ENCODE measurements at places on chromosomes 1 and 21.
A peak's percentile ranks its signal among the peaks of the same experiment; 100 is the strongest.

DNA sequence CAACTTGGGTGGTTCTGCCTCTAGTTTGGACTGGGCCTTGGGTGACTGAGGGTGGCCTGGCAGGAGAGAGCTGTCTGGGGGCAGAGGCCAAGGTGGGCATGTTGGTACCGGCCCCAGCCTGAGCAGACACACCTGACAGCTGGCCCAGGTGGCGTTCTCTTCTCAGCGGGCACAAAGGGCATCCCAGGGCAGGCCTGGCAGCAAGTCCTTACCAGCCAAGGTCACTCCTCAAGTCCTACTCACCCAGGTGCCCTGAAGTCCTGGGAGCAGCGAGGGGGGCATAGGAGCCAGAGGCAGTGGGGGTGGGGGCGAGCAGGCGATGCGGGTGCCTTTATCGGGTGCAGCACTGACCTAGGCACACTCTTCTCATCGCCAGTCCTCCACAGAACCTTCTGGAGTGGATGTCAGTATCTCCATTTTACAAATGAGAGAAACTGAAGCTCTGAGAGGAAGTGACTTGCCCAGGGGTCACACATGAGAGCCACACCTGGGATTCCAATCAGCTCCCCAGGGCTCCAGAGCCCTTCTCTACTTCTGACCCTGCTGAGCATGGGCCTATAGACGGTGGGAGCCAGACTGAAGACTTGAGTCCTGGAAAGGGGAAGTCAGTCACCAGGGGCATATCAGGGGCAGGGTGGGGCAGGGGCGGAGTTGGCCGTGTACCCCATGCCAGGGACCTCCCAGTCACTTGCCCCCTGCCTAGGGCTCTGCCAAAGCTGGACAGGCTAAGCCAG is 587 bp upstream of the SLC25A34 start:
- DNase-seq: no peak

DNA sequence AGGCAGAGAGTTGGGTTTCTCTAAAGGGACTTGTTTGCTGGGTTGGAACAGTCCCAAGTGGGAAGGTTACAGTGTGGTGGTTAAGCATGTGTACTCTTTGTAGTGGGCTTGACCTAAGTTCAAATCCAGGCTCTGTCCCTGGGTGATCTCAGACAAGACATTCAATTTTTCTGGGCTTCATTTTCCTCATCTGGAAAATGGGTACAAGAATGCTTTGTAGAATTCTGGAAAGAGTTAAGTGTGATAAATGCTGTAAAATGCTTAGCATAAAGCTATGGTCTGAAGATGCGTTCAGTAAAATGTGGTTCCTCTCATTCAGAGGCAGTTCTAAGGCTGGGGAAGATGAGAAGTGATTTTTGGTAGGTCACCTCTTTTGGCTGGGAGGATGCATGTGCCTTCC is 805 bp downstream of the GRHL3 start:
- no peak for DNase-seq

GRCh38 chr1:187938092-187938491 is 1109.3 kb downstream of the PLA2G4A start:
- no peak for DNase-seq

GRCh38 chr1:217029281-217030157 is 306.3 kb upstream of the ESRRG start:
- DNase-seq: no peak

DNA sequence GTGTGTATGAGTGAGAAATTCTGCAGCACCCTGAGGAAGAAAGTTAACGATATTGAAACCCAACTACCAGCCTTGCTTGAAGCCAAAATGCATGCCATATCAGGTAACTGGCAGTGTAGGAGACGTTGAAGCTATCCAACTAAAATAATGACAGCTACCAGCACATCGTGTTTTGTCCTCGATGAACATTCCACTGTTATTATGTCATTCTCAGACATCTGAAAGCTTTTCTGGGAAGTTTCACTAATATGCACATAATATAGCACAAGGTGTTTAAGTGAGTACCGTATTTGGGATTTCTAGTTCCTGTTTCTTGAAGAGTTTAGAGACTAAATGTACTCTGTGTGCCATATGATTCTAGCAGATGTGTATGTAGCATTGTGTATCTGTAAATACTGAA is 173.5 kb downstream of the DISC1 start:
- DNase-seq: no peak

DNA sequence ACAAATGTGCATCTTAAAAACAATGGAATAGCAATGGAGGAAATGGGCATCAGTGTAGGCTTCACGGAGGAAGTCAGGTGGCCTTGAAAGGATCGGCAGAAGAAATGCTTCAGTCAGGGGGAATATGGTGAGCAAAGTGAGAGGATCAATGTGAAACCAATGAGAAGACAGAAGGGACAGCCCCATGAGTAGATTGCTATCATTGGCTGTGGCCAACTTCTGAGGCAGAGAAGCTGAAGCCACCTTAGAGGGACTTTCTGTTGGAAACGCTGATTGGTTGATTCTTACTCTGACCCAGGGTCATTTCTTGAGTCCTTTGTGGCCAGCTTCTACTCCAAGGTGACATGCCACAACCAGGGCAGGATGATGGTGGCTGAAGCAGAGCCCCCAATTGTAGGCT is 130.7 kb upstream of the ZNF648 start:
- DNase-seq: no peak

GRCh38 chr1:242146652-242147051 is 147.8 kb upstream of the MAP1LC3C start:
- DNase-seq: no peak

DNA sequence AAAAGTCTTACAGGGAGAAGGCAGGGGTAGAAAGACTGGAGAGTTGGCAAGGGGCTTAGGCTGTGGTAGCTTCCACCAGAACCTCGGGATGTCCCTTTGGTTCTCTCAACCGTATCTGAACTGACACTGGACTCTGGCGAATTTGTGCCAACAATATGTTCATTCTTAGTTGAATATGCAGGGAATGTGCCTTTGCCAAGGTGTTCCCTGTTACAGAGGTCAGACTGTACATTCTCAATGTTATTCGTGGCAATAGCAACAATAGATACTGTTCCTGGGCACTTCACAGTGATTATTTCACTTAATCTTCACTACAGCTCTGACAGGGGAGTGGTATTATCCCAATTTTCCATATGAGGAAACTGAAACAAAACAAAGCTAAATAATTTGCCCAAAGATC is 51.5 kb upstream of the RAB3GAP2 start:
- DNase-seq: no peak

DNA sequence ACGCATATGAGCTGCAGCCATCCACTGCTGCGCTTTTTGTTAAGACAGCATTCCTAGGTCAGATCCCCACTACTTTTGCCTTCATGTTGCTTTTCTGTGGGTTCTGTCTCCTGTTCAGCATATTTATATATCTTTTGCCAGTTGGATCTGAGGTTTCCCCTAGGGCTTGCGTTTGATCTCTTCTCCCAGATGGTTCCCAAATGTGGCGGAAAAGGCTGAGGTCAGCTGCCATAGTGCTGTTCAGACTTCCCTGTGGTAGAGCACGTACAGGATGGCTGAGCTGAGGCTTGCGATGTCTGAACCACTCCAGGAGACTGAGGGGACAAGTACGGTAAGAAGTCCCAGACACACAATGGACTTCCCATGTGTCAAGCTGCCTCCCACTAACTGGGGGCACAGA is 39.8 kb downstream of the COL6A1 start:
- DNase-seq: no peak

DNA sequence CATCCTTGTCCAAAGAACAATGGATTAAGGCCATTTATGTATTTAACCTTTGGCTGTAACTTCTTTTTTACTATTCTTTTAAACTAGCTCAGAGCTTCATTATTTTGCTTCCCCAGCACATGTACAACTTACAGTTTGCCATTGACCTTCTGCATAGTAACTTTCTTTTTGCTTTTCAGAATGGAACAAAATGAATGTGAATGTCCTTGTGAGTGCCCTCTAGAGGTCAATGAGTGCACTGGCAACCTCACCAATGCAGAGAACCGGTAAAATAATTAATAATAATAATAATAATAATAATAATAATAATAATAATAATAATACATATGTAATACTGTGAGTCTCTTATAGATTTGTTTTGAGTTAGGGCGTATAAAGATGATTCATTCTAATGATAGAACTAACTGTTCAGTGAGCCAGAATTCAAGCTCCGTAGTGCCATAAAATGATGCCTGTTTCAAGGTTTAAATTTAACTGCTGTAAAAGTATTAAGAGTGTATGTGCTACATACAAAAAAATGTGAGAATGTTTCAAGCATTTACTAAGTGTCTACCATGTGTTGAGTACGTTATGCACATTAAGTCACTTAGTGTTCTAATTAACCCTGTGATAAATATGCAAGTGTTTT is 69.0 kb upstream of the RAVER2 start:
- peak; percentile 13 for DNase-seq

- no peak for DNase-seq
Measured at GRCh38 chr1:185325413-185325812, 8.4 kb upstream of the IVNS1ABP start.

GRCh38 chr1:229204921-229205777 is 65.8 kb upstream of the RAB4A start:
- no peak for DNase-seq

DNA sequence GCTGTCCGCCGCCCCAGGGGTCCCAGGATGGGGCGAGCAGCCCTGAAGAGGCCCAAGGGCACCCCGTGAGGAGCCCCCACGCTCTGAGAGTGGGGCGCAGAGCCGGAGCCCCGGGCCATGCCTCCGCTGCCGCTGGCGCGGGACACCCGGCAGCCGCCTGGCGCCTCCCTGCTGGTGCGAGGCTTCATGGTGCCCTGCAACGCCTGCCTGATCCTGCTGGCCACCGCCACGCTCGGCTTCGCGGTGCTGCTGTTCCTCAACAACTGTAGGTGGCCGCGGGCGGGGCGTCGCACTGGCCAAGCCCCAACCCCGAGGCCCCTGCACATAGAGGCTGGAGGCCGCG is 14.5 kb downstream of the AGRN start:
- DNase-seq: no peak

DNA sequence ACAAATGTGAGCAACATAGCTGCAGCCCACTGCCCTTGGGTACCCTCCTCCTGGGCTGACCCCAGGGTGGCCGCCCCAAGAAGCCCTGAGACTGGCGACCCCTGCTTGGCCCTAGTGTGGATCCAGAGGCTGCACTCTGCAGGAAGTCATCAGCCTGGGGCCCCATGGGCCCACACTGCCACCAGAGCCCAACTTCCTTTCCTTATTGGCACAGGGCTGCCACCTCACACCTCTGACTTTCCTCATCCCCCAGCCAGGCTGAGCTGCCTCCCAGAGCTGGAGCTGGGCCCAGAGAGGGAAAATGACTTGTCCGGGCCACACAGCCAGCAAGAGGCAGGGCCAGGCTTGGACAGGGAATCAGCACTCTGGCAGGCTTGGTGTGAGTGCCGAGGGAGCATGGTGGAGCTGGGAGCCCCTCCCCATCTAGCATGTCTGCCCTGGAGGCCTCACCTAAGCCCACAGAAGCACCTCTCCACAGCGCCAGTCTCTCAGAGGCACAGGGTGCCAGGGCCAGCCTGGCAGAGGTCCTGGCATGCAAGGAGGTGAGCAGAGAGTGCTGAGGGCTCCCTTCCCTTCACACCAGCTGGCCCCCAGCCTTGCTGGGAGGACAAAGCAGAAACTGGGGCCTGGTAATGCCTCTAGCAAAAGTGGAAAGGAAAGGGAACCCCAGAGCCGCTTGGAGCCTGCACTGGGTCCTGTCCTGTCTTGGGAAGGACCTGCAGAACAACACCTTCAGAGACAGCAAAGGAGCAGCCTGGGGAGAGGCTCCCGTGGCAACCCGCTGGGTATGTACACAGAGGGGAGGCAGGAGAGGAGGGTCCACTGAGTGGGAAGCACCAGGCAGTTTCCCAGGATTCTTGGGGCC is 3.2 kb downstream of the RAP1GAP start:
- no peak for DNase-seq

- DNase-seq: peak; percentile 36
Measured at GRCh38 chr1:65209005-65209885, 61.2 kb downstream of the AK4 start.

DNA sequence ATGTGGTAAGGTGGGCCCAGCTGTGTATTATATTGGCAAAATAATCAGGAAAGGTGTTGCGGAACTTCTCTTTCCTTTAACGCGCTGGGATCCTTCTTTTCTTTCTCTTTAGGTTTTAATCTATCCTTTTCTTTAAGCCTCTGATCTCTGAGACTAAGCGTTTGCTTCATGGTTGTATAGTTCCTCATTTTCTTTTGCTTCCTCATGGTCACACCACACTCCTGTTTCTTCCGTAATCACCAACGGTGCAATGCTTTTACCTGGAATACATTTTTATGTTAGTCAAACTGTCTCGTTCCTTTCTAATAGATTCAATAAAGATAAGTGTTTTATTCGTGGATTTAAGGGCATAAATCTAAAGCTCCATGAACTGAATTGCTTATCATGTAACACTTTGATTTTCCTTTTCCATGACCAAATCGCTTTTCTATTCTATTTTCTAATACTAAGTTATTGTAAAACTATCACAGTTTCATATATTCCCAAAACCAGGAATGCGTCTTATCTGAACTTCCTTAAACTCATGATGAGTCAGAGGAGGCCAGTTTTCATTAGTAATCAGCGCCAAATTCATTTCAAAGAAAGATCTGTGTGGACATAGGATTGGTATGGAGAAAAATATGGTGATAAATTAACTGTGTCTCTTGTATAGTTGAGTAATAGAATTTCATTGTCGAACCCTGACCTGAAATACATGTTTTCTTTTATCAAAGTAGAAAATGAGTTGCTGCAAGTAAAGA is 12.2 kb downstream of the SDCCAG8 start:
- no peak for DNase-seq

- DNase-seq: no peak
Measured at GRCh38 chr1:15739259-15739658, 3.0 kb upstream of the TMEM82 start.

DNA sequence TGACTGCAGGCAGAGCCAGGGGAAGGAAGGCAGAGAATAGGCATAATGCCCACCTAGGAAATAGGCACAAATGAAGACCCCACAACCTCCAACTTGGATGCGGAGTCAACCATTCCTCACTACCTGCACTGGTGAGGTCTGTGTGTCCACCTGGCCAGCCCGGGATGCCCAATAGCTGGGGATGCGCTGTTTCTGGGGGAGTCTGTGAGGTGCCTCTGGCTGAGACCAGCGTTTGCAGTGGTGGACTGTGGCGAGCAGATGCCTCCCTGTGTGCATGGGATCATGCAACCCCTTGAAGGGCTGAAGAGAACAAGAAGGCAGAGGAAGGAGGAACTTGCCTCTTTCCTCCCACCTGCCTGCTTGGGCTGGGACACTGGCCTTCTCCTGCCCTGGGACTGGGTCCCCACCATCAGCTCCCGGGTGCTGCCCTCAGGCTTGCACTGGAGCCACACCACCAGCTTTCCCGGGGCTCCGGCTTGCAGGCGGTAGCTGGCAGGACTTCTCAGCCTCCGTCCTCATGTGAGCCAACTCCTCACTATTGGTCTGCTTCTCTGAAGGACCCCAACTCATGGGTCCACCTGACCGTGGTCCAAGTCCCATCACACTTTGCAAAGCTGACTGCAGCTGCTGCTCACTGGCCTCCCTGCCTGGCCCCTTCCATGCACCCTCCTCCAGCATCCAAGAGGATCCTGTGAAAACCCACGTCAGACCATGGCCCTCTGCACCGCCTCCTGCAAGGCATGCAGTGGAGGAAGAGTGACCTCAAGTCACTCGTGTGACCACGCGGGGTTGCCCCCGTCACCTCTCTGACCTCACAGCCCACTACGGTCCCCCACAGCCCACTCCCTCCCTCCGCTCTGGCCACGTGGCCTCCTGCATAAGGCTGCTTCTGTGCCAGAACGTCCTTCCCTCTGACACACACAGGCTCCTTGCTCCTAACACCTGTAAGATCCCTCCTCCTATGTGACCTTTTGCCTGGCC is 2.7 kb upstream of the PDE9A start:
- DNase-seq: no peak
